HS-27A (cell line): ENCODE measurements at places on chromosomes 16 and 17.

- no peak for DNase-seq
Measured at GRCh38 chr16:11165349-11165748, 90.7 kb downstream of the SOCS1 start.

DNA sequence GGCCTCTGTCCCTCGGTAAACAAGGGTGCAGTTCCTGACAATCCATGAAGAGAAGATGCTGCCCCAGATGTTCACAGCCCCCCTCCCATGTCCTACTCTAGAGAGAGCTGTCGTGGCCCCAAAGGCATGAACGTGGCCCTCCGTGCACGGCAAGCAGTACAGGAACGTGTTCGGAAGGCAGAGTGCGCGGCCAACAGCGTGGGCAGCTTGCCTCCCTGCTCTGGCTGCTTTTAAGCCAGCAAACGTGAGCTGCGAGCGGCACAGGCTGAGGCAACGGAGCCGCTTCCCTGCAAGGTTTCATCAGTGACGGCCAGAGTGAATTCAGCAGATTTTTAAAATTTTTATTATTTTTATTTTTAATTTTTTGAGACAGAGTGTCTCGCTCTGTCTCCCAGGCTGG is 37.2 kb downstream of the PEMT start:
- no peak for DNase-seq

DNA sequence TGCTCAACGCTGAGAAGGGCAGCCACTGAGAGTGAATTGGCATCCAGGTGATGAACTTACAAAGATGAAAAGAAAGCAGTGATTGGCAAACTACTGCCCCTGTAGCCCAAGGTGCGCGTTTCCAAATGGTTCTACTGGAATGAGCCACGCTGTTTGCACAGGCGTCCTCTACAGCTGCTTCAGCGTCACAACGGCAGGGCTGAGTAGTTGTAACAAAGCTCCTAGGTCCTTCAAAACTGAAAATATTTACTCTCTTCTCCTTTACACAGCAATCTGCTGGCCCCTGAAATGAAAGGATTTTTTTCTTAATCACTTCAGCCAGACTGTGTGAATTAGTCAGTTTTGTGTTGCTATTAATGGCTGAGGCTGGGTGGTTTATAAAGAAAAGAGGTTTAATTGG is 107.2 kb upstream of the FOXF1 start:
- DNase-seq, result no peak

- no peak for DNase-seq
Measured at GRCh38 chr17:10792151-10792550, 11.7 kb downstream of the TMEM238L start.

GRCh38 chr16:14181371-14182050 is 110.4 kb downstream of the MRTFB start:
- DNase-seq, result no peak

DNA sequence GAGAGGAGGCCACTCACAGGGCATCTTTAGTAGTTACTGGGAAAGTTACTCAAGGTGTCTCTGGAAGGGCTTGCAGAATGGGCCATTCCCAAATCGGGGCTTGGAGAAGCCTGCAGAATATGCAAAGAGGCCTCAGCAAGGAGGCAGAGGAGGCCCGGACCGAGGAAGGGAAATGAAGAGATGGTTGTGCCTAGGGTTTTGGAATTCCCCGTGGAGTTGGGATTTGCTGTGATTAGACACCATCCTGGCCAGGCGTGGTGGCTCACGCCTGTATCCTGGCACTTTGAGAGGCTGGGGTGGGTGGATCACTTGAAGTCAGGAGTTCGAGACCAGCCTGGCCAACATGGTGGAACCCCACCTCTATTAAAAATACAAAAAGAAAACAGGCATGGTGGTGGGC is 193.0 kb downstream of the IRF8 start:
- no peak for DNase-seq

DNA sequence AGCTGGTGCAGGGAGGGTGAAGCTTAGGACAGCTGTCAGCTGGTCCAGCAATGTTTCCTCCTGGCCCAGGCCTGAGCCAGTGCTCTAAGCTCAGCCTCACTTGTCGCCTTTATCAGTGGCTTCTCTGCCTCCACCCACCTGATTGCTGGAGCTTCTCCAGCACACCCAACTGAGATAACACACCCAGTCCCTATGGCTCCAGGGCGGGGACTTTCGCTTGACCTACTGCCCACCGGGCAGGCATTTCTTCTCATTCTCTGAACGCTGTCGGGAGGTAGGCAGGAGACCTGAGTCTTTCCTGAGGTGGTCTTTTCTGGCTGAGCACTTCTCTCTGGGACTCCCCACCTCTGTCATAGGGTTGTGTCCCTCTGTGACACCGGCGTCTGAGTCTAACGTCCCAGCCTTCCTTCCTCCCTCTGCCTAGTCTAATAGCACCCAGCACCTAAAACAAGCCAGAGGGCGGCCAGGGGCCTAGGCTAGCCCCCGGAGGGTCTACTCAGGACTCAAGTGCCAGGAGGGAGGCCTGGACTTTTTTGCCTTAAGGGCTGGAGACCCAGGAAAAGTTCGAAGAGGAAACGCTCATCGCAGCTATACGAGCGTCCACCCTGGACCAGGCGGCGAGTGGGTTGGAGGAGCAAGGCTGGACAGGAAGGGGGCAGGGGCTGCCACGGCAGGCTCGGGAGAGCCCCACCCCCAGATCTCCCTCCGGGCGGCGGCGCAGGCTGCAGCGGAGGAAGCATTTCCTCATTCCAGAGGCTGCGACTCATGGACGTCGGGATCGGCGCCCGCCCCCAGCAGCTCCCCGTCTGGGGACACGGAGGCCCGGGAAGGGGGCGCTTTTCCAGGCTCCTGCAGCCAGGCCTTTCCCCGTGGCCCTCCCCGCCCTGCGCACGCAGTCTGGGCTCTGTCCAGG is 756 bp downstream of the TAX1BP3 start:
- peak; percentile 57 for DNase-seq

GRCh38 chr17:41586863-41587495 is at the start of gene KRT14:
KRT14 (minus strand) TSS chr17:41586895; CDS start chr17:41586834, 61 bp downstream.
- DNase-seq, result no peak

- DNase-seq, result peak; percentile 45
Measured at GRCh38 chr17:71922439-71922838, 198.4 kb upstream of the SOX9 start.

- no peak for DNase-seq
Measured at GRCh38 chr16:84570739-84571403, 47.0 kb downstream of the COTL1 start.

DNA sequence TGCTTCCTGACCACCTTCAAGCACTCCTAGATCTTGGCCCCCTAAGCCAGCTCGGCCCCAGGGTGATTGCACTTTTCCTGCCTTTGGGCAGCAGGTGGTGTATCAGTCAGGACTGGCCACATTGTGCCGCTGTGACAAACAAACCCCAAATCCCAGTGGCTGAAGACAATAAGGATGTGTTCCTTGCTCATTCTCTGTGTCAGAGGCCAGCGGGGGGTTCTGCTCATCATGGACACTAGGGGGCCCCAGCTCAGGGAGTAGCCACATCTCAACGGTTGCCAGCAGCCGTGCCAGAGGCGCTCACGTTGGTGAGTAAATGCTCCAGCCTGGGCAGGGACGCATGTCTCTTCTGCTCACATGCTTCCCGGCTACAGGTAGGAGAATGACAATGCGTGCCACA is 60.4 kb downstream of the ZDHHC7 start:
- DNase-seq, result no peak

DNA sequence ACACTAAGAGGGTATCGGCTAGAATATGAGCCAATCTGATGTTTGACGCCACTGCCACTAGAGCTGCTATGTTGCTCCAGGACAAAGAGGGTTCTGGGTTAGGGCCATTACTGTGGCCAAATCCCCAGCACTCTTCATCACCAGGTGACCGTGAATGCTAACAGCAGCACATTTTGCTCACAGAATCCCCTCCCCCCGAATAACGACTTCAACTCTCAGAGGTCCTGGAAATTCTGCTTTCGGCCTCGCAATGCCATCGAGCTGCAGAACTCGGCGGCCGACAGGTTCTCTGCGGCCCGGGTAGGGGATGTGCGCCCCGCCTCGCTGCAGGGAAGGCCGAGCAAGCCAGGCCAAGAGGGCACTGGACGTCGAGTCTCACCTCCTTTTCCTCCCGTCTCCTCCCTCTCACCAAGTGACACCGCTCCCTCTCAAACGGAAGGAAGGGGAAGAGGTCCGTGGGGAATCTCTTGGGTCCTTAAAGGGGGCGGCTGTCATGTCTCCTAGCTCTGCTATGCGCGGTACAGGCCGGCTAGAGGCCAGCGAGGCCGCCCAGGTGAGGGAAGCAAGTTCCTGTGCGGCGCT is 31.9 kb downstream of the CDK5R1 start:
- DNase-seq, result no peak

GRCh38 chr16:15739950-15740349 is 89.9 kb downstream of the NDE1 start:
- no peak for DNase-seq

DNA sequence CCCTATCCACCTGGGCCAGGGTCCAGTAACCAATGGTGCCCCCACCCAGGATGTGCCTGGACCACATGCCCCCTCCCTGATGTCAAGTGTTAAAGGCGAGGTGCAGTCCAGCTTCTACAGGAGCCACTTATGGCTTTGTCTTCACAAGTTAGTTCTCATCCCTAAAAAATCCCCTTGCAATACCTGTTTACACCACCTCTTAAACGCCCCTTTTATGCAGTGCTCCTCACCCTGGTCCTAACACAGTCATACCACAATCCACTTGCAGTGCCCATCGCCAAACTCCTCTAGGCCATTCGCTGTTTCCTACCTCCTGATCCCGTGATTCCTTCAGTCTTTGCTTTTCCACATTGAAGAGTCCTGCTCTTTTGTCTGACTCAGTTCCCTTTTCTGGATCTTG is 7.1 kb downstream of the GLYR1 start:
- no peak for DNase-seq

- peak; percentile 45 for DNase-seq
Measured at GRCh38 chr17:66422186-66422585, 119.8 kb downstream of the PRKCA start.

DNA sequence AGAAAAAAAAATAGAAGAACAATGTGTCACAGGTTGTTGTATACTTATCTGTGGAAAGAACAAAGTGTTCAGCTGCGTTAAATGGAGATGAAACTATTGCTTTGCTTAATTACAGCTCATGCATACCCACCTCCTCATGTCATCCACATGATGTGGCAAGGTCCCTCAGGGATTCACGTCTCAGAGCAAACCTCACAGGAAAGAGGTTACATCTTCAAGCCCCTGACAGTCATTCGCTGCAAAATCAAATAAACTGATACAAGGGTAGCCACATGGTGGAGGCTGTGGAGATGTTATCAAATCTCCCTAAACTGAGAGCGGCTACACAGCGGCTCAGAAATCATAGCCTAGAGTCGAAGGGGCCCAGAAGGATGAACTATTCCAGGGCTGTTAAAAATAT is 21.1 kb downstream of the GINS3 start:
- DNase-seq, result no peak

DNA sequence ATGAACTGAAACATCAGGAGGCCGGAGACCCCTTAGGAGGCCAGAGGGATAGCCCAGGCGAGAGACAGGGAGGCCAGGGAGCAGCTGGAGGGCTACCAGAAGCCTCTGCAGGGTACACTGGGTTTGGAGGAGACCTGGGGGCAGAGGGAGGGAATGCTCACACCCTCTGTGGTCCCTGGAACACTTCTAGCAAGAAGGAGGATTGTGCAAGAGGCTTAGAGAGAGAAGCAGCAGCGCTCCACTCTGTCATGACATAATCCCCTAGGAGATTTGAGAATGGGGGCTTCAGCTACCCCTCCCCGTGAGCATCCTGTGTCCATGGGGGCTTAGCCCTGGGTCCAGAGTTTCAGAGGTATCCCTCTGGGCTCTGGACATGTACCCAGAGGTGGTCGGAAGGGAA is 15.8 kb downstream of the GPR142 start:
- DNase-seq, result no peak

GRCh38 chr17:10743316-10744009 is 13.6 kb upstream of the TMEM220 start:
- no peak for DNase-seq

- no peak for DNase-seq
Measured at GRCh38 chr16:4309833-4310266, 6.0 kb upstream of the GLIS2 start.

DNA sequence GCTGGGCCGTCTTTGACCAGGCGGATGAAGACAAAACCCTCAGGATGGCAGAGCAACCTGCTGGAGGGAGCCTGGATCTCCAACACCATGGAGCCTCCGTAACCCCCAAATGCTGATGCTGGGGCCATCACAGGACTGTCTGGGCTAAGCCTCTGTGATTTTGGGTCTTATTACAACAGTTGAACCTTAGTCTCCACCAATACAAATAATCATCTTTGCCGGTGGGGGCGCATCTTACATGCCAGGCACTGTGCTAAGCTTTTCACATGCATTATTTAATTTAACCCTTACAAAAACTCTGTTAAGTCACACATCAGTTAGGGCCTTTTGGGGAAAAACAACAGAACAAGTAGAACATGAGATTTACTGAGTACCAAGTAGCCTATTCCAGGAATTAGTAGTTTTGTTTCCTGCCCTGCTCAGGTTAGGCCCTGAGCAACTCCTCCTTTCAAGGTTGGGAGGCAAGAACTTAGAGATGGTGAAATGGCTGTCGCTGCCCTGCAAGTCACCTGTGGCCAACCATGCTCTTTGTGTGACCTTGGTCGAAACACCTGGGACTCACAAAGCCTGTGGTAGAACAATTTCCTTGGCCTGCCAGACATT is 8.9 kb upstream of the ITGAM start:
- no peak for DNase-seq

- no peak for DNase-seq
Measured at GRCh38 chr16:359871-360697, 7.6 kb upstream of the AXIN1 start.

DNA sequence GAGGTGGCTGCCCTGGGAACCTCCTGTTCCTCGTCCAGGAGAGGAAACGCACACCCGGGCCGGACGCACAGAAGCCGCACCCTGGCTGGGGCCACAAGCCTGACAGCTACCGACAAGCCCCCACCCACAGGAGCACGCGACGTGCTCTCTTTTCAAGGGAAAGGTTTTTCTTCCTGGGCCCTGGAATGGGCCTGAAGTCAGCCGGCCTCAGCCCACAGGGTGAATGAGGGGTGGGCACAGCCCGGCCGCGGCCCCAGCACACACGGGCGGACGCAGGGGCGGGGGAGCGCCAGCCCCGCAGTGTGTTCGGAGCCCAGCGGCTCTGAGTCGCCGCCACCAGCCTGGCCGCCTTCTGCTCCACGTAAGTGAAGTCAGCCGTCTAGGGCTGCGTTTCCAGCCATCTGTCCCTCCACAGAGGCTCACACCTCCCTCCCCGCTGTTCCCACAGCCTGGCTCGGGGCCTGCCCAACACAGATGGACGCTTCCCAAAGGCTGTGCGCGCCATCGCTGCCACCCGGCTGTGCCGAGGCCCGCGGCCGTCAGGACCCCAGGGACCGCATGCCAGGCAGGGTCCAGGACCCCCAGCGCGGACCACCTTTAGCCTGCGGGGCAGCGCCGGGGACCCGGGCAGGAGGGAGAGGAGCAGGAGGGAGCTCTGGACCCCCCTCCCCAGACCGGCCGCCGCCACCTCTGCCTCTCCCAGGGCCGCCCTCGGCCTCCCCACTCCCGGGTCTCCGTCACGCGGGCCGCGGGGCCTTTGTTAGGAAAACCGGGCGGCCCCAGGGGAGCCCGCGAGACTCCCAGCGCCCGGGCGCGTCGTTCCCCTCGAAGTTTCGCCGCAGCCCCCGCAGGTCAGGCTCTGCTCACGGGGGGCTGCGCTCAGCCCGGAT is 36.8 kb downstream of the CBFA2T3 start:
- no peak for DNase-seq

- DNase-seq, result no peak
Measured at GRCh38 chr16:13793841-13794409, 126.0 kb upstream of the ERCC4 start.
